CD4-positive, alpha-beta T cell (primary cell): ENCODE measurements at places on chromosomes 16 and 17. TPM values are rescaled to one million over a fixed set of nuclear protein-coding genes. Genes with fewer than 3 reads are reported as not detected.

GRCh38 chr16:57512296-57513001 lies 23.9 kb downstream of the CCDC102A start:
- H3K27ac ChIP-seq, result no peak overlapping the region
- peaks cover 8% of the 10 kb centered on the region for H3K36me3 ChIP-seq
- H3K4me1 ChIP-seq, result no peaks in the 10 kb centered on the region
- no peak overlapping the region for H3K4me3 ChIP-seq
- H3K27me3 ChIP-seq, result no peaks in the 10 kb centered on the region

- peaks cover 12% of the 10 kb centered on the region for H3K4me1 ChIP-seq
- H3K36me3 ChIP-seq, result no peaks in the 10 kb centered on the region
- DNase-seq, result no peak
- H3K4me3 ChIP-seq, result no peak overlapping the region
Measured at GRCh38 chr16:79213214-79213613, 387.3 kb downstream of the MAF start.

LGALS9B gene
- total RNA-seq, result not detected

AOC2 gene
- 2.5 TPM for total RNA-seq

SLFN12 gene
- 2.4 TPM for total RNA-seq
